ENCODE measurements at places on chromosomes 12 and 14.

- DNase-seq, result no peak
Measured at GRCh38 chr12:75460204-75460603, 20.4 kb upstream of the GLIPR1 start.

DNA sequence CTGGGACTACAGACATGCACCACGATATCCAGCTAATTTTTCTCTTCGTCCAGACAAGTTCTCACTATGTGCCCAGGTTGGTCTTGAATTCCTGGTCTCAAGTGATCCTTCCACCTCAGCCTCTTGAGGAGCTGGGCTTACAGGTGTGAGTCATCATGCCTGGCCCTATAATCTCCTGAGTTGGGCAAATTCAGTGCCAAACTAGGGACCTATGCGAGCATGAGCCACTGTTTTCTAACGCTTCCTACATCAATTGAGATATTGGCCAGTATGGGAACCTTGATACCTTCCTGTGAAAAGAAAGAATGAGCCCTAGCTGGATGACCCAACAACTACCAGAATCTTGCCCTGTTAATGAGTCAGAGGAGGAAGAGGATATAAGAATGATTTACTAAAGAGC lies 585.2 kb downstream of the C12orf50 start:
- DNase-seq, result no peak

DNA sequence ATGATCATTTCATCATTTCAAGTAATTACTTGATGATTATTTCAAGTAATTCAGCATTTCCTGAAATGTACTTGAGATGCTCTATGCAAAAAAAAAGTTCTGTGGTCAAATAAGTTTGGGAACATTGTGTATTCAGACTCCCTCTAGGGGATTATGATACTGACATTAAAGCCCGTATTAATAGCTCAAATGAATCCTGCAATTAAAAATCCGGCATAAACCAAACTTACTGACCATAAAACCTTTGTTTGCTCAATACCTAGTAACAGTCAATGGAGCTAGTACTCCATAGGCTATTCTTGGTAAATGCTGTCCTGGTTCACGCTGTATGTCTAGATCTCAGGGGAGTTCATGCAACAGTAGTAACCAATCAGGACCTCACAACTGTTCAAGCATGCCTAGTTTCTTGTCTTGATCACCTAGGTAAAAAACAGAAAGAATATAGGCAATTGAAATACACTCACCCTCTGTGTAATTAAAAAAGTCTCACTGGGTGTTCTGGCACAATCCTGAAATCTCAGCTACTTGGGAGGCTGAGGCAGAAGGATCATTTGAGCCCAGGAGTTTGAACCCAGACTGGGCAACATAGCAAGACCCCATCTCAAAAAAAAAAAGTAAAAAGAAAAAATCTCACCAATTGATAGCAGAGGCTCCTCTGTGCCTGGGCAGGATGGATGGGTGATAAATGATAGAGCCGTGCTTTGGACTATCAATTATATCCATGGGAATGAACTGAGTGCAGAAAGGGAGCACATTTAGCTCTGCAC lies 14.1 kb downstream of the ALDH1L2 start:
- DNase-seq, result no peak

- DNase-seq, result no peak
Measured at GRCh38 chr14:31228533-31228932, 20.9 kb upstream of the HECTD1 start.

DNA sequence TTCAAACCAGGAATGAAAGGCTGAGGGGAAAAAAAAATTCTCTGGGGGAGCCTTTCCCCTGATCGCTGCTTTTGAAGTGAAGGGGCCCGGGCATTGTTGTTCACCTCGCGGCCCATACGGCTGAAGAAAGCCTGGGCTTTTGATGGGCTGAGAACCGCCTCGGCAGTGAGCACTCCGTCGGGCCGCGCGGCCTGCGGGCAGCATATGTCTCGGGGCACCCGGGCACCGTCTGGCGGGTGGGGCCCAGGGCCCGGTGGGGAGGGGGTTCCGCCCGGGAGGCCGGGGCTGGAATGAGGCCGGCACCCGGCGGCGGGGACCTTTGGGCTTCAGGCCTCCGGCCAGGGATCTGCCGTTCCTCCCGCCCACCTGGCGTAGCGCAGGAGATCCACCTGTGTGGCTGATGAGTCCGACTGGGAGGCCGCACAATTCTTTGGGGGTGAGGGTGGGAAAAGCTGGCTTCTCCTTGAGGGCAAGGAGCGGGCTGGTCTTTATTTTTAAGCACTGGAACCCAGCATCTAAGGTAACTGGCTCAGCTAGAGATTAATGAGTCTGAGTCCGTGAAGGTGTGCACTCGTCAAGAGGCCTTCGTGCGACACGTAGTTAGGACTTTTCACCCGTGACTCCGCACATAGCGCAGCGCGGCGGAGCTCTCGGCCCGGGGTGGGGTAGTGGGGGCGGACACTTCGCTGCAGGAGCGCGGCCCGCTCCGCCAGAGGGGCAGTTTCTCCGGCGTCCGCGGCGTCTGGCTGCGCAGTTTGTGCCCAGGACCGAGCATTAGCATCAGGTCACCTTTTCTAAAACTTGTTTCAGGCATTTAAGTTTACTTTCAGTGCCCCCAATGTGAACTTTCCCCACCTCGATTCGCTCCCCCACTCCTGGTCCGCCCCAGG lies 10.6 kb downstream of the FOXA1 start:
- DNase-seq, result no peak

DNA sequence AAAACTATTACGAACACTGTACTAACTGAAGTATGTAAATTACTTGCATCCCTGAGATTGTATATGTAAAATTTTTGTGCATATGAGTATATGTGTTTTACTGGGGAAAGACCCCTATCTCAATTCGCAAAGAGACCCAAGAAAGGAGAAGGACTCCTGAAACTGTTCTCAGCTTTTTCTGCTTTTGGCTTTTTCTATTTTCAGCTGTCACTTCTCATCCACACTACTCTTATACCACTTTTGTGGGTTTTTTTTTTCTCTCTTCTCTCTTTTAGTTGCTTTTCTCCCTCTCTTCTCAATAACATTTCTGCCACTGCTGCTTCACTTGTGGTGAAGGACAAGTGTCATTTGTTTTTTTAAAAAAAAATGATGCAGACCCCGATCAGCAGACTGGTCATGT lies 39.8 kb downstream of the NIN start:
- DNase-seq, result no peak

DNA sequence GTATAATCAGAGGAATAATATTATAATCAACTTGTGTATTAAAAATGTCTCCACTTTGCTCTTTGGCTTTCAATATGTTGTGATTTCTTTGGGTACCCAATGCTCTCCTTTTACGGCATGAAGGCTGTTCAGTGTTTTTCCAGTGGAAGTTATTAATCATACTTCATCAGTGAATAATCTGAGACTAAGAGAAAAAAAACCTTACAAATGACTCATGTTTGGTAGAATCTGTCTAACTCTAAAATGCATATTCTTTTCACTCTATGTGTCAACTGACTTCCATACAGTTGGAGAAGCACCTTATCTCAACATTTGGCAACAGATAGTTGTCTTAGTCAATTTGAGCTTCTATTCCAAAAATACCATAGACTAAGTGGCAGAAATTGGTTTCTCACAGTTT lies 82.2 kb downstream of the PTPRO start:
- no peak for DNase-seq

GRCh38 chr12:66594688-66595087 lies 84.2 kb downstream of the GRIP1 start:
- DNase-seq, result no peak

GRCh38 chr12:116524964-116525379 lies 34.2 kb upstream of the MAP1LC3B2 start:
- no peak for DNase-seq

- no peak for DNase-seq
Measured at GRCh38 chr12:65997056-65997455, 133.5 kb downstream of the LLPH start.

- no peak for DNase-seq
Measured at GRCh38 chr12:52385226-52385702, at the start of gene KRT84. Gene KRT84 (minus strand): TSS chr12:52385652. CDS start chr12:52385585, 67 bp downstream.

DNA sequence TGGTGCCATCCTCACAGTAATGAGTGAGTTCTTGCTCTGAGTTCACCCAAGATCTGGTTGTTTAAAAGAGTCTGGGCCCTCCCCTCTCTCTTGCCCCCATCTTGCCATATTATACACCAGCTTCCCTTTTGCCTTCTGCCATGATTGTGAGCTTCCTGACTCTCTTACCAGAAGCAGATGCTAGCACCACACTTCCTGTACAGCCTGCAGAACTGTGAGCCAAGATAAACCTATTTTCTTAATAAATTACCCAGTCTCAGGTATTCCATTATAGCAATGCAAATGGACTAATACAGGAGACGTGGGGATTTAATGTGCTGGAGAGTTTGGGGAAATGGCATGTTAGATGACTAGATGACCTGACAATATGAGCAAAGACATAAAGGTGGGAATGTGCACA lies 12.8 kb downstream of the SLC4A8 start:
- DNase-seq, result no peak

- DNase-seq, result no peak
Measured at GRCh38 chr14:70670992-70671651, 29.4 kb downstream of the TTC9 start.

GRCh38 chr14:50551877-50552276 lies 8.1 kb upstream of the ATL1 start:
- DNase-seq, result no peak

- no peak for DNase-seq
Measured at GRCh38 chr12:131794573-131794972, 33.6 kb upstream of the MMP17 start.

DNA sequence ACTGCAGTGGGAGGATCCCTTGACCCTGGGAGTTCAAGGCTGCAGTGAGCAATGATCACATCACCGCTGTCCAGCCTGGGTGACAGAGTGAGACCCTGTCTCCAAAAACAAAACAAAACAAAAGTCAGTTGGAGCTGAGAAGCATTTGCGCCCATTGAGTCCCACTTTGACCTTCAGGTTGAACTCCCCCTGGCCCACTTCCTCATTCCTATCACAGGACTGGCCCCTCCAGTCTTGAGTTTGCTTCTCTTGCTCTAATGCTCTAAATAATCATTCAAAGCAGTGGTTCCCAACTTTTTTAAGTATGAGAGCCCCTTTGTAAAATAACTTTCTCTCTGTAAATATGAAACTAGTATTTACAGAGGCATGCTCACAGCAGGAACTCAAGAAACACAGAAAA lies 28.0 kb upstream of the GSC start:
- no peak for DNase-seq

GRCh38 chr14:60311417-60311816 lies 62.4 kb downstream of the PPM1A start:
- DNase-seq, result no peak

DNA sequence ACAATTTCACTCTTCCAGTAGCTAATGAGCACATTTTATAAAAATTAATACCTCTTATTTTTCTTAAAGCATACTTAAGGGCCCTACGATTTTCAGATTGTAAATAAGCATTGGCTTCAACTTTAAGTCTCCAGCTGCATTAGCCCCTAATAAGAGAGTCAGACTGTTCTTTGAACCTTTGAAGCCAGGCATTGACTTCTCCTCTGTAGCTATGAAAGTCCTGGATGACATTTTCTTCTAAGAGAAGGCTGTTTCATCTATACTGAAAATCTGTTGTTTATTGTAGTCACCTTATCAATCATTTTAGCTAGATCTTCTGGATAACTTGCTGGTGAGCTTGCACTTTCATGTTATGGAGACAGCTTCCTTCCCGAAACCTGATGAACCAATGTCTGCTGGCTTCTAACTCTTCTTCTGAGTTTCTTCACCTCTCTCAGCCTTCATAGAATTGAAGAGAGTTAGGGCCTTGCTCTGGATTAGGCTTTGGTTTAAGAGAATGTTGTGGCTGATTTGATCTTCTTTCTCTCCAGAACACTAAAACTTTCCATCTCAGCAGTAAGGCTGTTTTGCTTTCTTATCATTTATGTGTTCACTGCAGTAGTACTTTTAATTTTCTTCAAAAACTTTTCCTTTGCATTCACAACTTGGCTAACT lies 377.1 kb upstream of the RGS6 start:
- DNase-seq, result no peak

DNA sequence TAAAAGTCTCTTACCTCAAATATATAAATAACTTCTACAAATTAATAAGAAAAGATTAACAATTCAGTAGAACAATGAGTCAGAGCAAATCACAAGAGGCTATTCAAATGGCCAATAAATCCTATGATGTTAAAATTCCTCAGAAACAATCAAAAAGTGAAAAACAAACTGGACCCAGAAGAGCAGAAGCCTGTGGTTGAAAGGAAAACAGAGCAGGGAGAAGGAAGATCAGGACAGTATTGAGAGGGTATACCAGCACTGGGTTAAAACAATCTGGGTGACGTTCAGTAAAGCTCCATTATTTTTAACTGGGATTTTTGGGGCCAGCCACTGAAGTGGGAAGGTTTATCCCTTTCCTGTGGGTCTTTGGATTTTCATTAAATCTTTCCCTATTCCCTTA lies 39.7 kb upstream of the PCED1B start:
- no peak for DNase-seq

DNA sequence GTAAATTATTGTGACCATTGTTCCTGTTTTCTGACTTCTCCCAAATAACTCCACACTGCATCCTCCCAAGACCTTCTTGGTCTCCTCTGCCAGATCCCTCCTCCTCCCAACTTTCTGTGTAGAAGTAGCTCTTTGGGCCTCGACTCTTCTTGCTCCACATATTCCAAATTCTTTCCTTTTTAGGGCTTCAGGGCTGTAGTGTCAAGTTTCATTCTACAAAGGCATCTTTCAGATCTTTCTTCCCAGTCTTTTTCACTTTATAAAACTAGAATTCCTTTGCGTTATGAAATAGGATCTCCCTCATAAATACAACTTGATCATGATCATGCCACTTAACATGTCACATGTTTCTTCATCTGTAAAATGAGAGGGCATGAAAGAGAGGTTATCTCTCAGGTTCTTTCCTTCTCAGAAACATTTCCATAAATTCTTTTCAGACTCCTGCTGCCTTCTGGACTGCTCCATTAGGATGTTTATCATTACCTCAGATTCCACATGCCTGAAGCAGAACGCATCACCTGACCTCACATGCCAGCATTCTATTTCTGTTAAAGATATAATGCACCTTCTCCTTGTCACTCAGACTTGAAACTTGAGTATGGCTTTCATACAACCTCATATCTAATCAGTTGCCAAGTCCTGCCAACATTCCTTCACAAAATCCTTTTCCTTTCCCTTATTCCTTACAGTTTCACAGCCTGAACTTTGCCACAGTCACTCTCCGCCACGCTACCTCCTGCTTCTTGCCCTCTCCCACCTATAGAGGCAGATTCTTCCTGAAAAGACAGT lies 8.5 kb downstream of the SLC38A1 start:
- no peak for DNase-seq
